CD14-positive monocyte (primary cell): ENCODE measurements at places on chromosomes 2 and 18.

DNA sequence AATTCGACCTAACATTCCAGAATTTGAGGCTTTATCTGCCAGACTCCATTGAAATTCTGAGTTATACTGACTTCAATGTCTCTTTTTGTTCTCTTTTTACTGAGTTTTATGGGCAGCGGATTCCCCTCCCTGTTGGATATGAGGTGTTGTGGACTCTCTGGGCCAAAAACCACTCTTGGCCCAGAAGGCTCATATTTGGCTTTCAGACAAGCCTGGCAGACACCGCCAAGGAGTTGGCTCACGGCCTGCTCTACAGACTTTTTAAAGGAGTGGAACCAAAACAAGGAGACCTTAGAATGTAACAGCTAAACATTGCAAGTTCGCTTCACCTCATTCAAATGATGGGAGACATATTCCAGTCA, 206.4 kb upstream of the NCKAP5 start:
- DNase-seq = no peak

DNA sequence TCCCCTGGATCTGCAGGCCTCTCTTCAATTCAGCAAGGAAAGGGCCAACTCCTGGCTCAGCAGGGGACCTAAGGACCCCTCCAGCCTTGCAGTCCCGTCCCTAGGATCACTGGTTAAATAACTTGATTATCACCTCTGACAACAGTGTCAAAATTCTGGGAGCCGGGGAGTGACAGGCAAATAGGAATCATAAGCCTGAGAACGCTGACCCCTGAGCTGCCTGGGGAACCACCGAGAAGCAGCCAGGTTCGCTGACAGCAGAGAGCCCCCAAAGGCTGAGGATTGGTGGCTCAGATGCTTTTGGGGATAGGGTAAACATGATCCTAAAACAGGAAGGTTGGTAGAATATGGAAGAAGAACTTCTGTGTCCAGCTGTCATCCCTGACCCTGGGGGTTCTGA, 17.5 kb upstream of the TNS1 start:
- DNase-seq = no peak

- DNase-seq = no peak
These were observed 183.3 kb downstream of the ARL4C start for GRCh38 chr2:234313558-234313957.

GRCh38 chr18:58452454-58453166, 176.3 kb downstream of the ALPK2 start:
- no peak for DNase-seq

- no peak for DNase-seq
These were observed 493.1 kb downstream of the CPS1 start for GRCh38 chr2:211049321-211050018.

GRCh38 chr2:240642806-240643092, 17.5 kb downstream of the GPR35 start:
- no peak for DNase-seq

GRCh38 chr2:114156366-114157056, 266.6 kb downstream of the ACTR3 start:
- no peak for DNase-seq

- no peak for DNase-seq
These were observed 226.2 kb downstream of the MC4R start for GRCh38 chr18:60146220-60146960.

GRCh38 chr2:29114946-29115609, at the start of gene CLIP4:
CLIP4 (plus strand) TSS chr2:29115415; CDS start chr2:29121389, 5,974 bp downstream.
- peak; percentile 43 for DNase-seq

- peak; percentile 2 for DNase-seq
These were observed 444 bp upstream of the MMADHC start for GRCh38 chr2:149587950-149588487.

DNA sequence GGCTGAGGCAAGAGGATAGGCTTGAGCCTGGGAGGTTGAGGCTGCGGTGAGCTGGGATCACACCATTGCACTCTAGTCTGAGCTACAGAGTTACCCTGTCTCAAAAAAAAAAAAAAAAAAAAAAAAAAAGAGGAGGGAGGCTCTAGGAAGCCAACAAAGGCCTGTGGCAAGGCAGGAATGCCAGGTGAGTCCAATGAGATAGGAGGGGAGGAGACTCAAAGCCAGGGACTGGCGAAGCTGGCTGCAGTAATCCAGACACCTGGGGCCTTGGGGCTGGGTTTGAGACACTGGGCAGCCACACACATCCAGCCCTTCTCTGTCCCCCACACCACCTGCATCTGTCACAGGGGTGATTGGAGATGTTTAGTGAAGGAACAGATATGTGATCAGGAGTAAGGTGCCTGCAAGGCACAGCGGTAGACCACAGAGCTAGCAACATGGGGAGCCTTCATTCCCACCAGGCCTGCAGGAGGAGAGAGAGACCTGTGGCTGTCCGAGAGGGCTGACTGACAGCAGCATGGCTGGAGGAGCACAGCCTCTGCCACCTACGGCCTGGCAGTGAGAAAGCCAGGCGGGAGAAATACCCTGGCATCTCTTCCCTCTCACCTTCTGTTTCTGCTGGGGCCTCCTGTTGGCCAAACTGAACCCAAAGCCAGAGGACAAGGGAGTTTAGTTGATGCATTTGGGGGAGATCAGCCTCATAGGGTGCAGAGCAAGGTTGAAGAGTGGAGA, 9.5 kb downstream of the CHPF start:
- no peak for DNase-seq
